Activated CD8-positive, alpha-beta T cell treated with anti-CD3 and anti-CD28 coated beads, Interleukin-2, amount 10 ng/mL, durations not matched to agents 7 days and 5 days (primary cell): ENCODE measurements at places on chromosomes 7 and 10. TPM values are rescaled to one million over a fixed set of nuclear protein-coding genes. Genes with fewer than 3 reads are reported as not detected.

GRCh38 chr7:156993021-156993924 lies 17.2 kb downstream of the MNX1 start:
- H3K4me3 ChIP-seq: no peak overlapping the region
- H3K36me3 ChIP-seq: no peaks in the 10 kb centered on the region
- no peak overlapping the region for H3K27ac ChIP-seq
- DNase-seq: no peak
- peaks cover 30% of the 10 kb centered on the region for H3K27me3 ChIP-seq

DNA sequence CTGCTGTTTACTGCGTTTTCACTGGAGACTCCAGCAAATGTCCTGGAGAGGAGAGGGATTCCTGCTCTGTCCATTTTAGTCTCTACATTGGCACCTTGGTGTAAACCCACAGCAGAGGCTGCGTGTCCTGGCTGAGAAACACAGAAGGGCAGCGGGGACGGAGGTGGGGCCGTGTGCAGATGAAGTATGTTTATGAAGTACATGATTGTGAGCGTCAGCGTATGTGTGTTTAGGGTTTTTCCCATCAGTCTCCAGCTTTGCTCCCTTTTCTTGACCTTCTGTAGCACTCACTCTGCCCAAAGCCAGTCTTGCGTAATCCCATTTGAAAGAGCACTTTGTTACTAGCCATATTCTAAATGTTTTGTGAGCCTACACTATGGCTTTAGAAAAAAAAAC lies 750.7 kb upstream of the SORCS1 start:
- peaks cover 6% of the 10 kb centered on the region for H3K27me3 ChIP-seq
- H3K4me3 ChIP-seq: no peak overlapping the region
- no peak for DNase-seq
- H3K36me3 ChIP-seq: no peaks in the 10 kb centered on the region
- H3K27ac ChIP-seq: no peak overlapping the region

Gene GATA3
- 44.9 TPM for total RNA-seq

GRCh38 chr7:87837597-87837996 lies 38.6 kb downstream of the SLC25A40 start:
- peaks cover 17% of the 10 kb centered on the region for H3K36me3 ChIP-seq
- no peaks in the 10 kb centered on the region for H3K4me1 ChIP-seq
- H3K27me3 ChIP-seq: no peaks in the 10 kb centered on the region
- no peak overlapping the region for H3K4me3 ChIP-seq

GRCh38 chr7:83419013-83419412 lies 229.9 kb downstream of the SEMA3E start:
- no peaks in the 10 kb centered on the region for H3K36me3 ChIP-seq
- no peaks in the 10 kb centered on the region for H3K27me3 ChIP-seq
- no peak overlapping the region for H3K27ac ChIP-seq
- no peak overlapping the region for H3K4me3 ChIP-seq
- no peaks in the 10 kb centered on the region for H3K4me1 ChIP-seq

DNA sequence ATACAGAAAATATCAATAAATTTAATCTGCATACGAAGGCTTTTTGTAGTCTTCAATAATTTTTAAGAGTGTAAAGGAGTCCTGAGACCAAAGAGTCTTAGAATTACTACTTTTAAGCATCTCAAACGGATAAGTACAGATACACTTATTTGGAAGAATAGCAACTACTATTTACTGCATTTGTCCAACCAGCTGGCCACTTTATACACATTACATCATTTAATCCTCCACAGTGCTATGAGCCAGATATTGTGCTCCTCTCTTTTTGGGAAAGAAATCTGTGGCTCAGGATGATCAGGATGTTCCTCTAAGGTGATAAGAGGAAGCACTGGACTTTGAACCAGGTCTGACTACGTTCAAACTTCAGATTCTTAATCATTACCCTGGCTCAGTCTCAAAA lies 588.6 kb upstream of the LRRTM3 start:
- no peak for DNase-seq
- no peaks in the 10 kb centered on the region for H3K36me3 ChIP-seq
- no peak overlapping the region for H3K4me3 ChIP-seq

Gene TEX36
- total RNA-seq: not detected

GRCh38 chr7:66720561-66720960 lies 20.0 kb upstream of the RABGEF1 start:
- H3K4me1 ChIP-seq: no peaks in the 10 kb centered on the region
- H3K36me3 ChIP-seq: peaks cover 19% of the 10 kb centered on the region
- no peak overlapping the region for H3K4me3 ChIP-seq
- no peaks in the 10 kb centered on the region for H3K27me3 ChIP-seq

DNA sequence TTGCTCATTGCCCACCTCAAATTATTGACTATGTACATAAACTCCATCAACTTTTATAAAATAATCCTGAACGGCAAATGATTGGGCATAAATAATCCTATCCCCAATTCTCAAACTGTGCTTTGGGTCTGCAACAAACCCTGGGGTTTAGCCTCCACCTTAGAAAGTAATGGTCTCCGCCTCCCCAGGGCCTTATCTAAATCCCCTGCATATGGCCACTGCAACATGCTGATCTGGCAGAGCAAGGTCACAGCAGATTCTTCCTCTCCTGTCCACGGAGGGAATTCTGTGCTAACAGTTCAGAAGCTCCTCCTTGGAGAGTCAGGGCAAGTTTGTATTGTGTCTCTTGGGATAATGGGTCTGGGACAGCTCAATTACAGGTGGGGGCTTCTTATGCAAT lies 18.4 kb downstream of the FXYD4 start:
- H3K4me1 ChIP-seq: peaks cover 82% of the 10 kb centered on the region
- no peak overlapping the region for H3K4me3 ChIP-seq
- DNase-seq: no peak
- peak overlapping the region; percentile 36 for H3K27ac ChIP-seq

- no peak overlapping the region for H3K4me3 ChIP-seq
- no peaks in the 10 kb centered on the region for H3K4me1 ChIP-seq
- H3K27ac ChIP-seq: no peak overlapping the region
- peaks cover 2% of the 10 kb centered on the region for H3K27me3 ChIP-seq
These were observed 658.8 kb upstream of the LRRN3 start for GRCh38 chr7:110432061-110432553.

GRCh38 chr7:31873816-31874597 lies 187.0 kb downstream of the PPP1R17 start:
- no peak overlapping the region for H3K4me3 ChIP-seq
- H3K36me3 ChIP-seq: no peaks in the 10 kb centered on the region
- no peak for DNase-seq
- no peak overlapping the region for H3K27ac ChIP-seq

DNA sequence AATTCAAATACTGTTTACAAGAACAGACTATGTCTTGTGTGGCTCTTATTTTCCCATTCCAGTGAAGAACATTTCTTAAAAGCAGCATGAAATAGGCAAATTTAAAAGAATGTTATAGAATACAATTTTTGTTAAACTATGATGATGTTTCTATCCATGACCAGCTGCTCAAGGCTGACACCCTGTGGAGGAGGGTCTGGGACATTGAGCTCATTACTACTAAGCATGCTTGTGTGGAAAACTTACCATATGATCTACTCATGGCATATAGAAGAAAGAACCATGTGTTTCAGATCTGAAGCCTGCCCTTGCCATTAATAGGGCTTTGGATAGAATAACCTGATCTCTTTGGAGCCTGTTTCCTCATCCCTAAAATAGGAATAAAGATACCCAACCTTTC lies 125.0 kb downstream of the FOXP2 start:
- no peak overlapping the region for H3K27ac ChIP-seq
- DNase-seq: no peak
- H3K36me3 ChIP-seq: no peaks in the 10 kb centered on the region
- H3K27me3 ChIP-seq: no peaks in the 10 kb centered on the region
- no peaks in the 10 kb centered on the region for H3K4me1 ChIP-seq

DNA sequence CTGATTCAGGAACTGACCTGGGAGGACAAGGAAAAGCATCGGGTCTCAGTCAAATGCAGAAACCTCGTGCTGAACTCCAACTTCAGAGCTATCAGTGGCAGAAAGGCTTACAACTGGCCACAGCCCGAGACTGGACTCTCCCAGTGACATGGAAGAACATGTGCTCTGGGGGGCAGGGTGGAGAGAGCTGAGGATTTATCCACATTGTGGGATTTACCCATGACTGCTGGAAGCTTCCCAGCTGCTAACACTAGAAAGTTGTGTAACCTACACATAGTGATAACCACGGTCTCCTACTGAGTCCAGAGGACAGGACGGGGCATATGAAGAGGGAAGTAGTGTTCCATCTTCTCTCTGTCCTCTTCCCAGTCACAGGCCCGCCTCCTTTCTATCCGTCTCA lies 103.4 kb downstream of the ITIH5 start:
- no peak overlapping the region for H3K27ac ChIP-seq
- H3K4me3 ChIP-seq: no peak overlapping the region
- peaks cover 4% of the 10 kb centered on the region for H3K4me1 ChIP-seq
- DNase-seq: no peak
- no peaks in the 10 kb centered on the region for H3K27me3 ChIP-seq
- H3K36me3 ChIP-seq: no peaks in the 10 kb centered on the region

DNA sequence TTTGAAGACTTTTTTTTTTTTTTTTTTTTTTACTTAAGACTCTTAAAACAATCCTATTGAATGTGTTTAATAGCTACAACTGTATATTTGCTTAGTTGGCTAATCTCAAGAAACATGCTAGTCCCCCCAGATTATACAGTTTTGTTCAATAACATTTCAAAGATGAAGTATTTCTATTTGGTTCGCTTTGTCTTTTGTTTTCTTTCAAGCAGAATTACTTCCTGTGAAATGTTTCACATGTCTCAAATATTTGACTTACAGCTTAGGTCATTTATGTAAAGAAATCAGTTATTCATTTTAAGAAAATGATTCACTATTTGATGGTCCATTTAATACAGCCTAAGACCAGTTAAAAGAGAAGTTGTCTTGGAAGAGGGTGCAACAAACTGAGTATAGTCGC lies 12.8 kb upstream of the LAMB1 start:
- no peaks in the 10 kb centered on the region for H3K36me3 ChIP-seq
- DNase-seq: no peak
- peaks cover 11% of the 10 kb centered on the region for H3K27me3 ChIP-seq

DNA sequence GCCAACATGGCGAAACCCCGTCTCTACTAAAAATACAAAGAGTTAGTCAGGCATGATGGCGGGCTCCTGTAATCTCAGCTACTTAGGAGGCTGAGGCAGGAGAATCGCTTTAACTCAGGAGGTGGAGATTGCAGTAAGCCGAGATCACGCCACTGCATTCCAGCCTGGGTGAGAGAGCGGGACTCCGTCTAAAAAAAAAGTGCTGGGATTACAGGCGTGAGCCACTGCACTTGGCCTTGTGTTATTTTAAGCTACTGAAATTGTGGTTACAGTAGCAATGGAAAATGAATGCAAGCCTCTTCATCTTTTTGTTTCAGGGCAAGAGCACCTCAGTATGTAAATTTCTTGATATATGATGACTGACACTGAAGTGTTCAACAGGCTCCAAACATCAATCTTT lies 106.4 kb upstream of the IMMP2L start:
- no peaks in the 10 kb centered on the region for H3K27me3 ChIP-seq
- no peak overlapping the region for H3K27ac ChIP-seq
- H3K4me3 ChIP-seq: no peak overlapping the region
- DNase-seq: no peak
- no peaks in the 10 kb centered on the region for H3K4me1 ChIP-seq

Gene TFEC
- total RNA-seq: 0.47 TPM

- no peak overlapping the region for H3K27ac ChIP-seq
- no peak overlapping the region for H3K4me3 ChIP-seq
- no peaks in the 10 kb centered on the region for H3K27me3 ChIP-seq
- no peaks in the 10 kb centered on the region for H3K36me3 ChIP-seq
- no peak for DNase-seq
These were observed 97.7 kb upstream of the EGFR start for GRCh38 chr7:54921116-54921515.

DNA sequence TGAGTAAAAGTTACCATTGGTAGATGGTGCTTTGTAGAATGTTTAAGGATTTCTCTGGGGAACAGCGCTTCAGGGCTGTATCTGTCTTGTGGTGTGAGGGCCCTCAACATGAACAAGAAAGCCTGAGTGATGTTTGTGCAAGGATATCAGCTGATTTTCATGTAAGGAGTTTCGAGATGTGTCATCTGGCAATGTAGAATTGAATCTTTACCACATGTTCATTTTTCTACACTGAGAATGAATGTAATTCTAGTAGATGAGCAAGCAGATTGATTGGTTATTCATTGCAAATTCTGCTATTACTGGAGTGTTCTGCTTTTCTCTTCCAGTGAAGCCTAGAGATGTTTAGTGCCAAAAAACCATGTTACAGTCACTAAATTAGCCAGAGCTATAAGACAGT lies 87.7 kb downstream of the ST7 start:
- H3K4me1 ChIP-seq: peaks cover 6% of the 10 kb centered on the region
- H3K27me3 ChIP-seq: peaks cover under 1% of the 10 kb centered on the region
- DNase-seq: no peak
- H3K27ac ChIP-seq: no peak overlapping the region

- peaks cover 21% of the 10 kb centered on the region for H3K4me1 ChIP-seq
- peaks cover 5% of the 10 kb centered on the region for H3K27me3 ChIP-seq
- peaks cover 36% of the 10 kb centered on the region for H3K36me3 ChIP-seq
- H3K4me3 ChIP-seq: no peak overlapping the region
- DNase-seq: no peak
- no peak overlapping the region for H3K27ac ChIP-seq
These were observed 4.0 kb upstream of the MRPS24 start for GRCh38 chr7:43873300-43873699.

- no peak overlapping the region for H3K27ac ChIP-seq
- H3K4me3 ChIP-seq: no peak overlapping the region
- H3K36me3 ChIP-seq: no peaks in the 10 kb centered on the region
- peaks cover 21% of the 10 kb centered on the region for H3K27me3 ChIP-seq
These were observed 123.5 kb downstream of the SORBS1 start for GRCh38 chr10:95437669-95438068.

DNA sequence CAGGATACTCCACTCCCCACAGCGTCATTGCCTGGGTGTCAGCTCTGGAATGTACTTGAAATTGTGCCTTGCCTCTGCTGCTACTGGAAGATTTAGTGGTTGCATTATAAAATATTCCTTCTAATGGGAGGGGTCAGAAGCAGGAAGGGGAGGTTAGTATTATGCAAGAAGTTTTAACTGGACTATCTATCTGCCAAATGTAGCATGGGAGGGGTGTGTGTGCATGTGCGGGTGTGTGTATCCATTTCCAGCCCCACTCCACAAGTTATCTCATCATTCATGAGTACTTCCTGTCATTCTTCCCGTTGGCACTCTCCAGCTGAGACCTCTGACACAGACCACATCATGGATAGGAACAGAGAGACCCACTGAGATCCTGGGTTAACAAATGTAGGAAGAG lies 13.4 kb downstream of the MBL2 start:
- no peaks in the 10 kb centered on the region for H3K27me3 ChIP-seq
- no peaks in the 10 kb centered on the region for H3K4me1 ChIP-seq
- DNase-seq: no peak
- no peak overlapping the region for H3K4me3 ChIP-seq

Gene LRRD1
- 0.13 TPM for total RNA-seq

Gene CPXM2
- total RNA-seq: not detected

DNA sequence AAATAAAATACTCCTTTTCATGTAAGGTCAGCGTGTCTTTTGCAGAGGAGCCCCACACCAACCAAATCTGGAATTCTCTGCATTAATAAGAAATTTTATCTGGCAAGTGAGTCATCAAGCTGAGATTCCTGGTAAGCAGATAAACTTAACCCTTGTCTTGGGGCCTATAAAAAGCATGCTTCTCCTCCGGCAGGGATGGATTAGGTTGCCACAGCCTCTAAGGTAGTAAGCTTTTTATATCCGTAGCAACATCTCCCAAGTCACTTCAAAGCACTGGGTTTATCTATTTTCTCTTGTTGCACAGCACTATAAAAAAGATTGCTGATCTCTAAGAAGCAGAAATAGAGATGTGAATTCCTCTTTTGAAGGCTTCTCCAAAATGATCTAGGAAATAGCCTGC lies 202.8 kb upstream of the NOBOX start:
- no peak for DNase-seq
- H3K4me1 ChIP-seq: no peaks in the 10 kb centered on the region
- H3K36me3 ChIP-seq: no peaks in the 10 kb centered on the region
- no peaks in the 10 kb centered on the region for H3K27me3 ChIP-seq
- no peak overlapping the region for H3K27ac ChIP-seq
- H3K4me3 ChIP-seq: no peak overlapping the region
